ENCODE measurements at places on chromosomes 2 and 18.

DNA sequence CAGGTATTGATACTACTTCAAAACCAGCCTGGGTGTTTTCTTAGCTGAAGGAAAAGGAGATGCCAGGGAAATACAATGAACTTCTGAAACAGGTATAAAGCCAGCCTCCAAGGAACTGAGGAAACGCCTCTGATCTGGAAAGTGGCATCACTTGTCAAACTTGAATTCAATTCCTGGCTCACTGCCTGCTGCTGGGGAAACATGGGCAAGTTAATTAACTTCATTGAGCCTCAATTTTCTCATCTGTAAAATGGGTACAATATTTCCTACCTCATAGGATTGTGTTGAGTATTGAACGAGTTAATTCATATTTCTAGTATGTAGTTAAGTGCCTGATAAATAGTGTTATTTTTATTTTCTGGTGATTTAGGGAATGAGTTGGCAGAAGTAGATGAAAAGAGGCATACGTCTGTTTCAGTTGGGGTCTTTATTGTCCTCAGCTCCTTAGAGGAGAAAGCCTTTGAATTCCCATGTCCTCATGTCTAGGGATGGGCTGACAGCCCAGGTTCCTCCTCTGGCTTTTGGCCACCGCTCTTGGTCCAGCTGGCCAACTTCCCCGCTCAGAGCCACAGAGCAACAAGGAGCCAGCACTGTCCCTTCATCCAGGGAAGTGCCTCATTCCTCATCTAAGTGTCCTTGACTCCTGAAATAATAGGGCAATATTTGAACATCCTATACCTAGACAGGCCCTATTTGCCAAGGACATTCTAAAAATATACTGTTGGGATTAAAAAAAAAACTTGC is 210.5 kb upstream of the GATA6 start:
- no peak for DNase-seq

- peak; percentile 27 for DNase-seq
These were observed 843 bp downstream of the CYS1 start for GRCh38 chr2:10079266-10079869.

DNA sequence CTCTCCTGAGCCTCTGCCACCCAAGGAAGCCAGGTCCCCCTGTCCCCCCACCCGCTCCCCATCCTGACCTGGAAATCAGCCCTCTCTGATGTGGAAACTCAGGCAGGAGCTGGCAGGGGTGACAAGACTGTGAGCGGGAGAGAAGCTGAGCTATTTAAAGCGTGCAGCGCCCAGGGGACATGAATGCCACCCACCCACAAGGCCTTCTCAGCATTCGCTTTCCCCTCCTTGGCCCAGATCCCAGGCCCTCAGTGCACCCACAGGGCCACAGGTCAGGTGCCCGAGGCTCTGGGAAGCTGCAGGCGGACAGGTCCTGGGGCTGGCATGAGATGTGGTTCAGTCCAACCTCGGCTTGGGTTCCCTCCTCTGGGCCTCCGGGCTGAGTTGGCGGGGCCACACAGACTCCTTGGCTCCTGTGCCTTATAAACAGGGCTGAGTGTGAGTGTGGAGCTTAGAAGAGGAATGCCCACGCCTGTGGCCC is 168.3 kb downstream of the SMAD7 start:
- no peak for DNase-seq

DNA sequence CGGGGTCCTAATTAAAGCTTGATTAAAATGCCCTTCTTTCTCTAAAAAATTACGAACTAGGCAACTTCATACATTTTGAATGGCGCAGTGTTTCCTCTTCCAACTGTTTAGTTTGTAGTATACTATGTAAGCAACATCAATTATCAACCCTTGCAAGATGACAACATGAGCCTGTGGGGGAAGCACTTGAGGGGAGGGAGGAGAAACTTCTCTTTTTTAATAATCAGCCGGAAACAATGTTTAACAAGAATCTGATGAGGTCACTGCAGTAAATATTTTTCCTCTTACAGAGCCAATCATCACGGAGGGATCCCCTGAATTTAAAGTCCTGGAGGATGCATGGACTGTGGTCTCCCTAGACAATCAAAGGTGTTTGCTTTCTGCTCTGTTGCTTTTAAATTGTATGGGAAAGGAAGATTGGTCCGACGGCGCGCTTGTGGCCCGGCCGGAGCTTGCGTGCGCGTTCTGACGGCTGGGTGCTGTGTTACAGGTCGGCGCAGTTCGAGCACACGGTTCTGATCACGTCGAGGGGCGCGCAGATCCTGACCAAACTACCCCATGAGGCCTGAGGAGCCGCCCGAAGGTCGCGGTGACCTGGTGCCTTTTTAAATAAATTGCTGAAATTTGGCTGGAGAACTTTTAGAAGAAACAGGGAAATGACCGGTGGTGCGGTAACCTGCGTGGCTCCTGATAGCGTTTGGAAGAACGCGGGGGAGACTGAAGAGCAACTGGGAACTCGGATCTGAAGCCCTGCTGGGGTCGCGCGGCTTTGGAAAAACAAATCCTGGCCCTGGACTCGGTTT is 5.3 kb upstream of the DLX1 start:
- DNase-seq: no peak

DNA sequence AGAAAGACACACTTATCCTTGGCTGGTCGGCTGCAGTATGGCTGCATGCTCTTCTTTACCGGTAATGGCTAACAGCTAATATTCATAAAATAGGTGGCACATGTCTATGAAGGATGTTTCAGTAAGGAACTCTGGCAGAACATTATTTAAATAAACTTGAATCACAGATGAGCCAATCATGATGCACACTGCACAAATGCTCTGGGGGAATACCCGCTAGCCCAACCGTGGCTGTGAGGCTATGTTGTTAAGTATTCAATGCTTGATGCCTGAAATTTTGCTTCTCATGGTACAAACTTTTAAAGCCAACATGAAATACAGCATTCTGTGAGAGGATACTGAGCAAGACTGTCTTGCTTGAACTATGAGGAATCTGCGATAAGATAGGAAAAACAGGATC is 505.8 kb downstream of the ZEB2 start:
- DNase-seq: no peak

DNA sequence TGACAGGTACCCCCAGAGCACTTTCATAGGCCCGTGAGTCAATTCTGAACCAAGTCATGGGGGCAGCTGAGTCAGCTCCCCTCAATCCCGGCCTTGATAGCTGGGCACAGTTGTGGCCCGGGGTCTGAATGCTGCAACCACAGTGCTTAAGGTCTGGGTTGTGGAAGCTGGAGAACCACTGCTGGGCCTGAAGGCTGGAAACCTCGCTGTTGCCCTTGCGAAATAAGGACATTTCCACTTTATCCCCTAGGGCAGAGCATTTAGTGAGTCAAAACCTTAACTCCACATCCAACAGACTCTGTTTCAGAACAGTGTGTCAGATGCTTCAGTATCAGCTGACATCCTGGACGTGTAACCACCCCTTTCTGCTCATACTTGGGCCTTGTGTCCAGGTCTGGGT is 58.6 kb downstream of the SP110 start:
- no peak for DNase-seq

DNA sequence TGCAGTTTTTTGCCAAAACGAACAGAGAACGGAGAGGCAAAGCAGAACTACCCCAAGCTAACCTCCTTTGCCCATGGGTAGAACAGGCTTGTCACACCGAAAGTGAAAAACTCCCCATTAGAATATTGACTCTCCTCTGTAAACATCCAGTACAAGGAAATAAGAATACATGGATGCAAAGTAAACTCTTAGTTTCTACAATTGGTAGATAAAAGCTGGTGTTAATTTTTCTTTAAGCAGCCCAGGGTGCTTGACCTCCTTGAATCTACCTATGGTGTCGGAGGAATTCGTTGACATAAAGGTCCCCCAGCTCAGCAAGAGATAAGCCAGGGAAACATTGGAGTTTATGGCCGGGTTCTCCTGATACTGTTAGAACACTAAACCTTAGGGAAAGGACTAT is 48.4 kb upstream of the DSG1 start:
- DNase-seq: no peak

- no peak for DNase-seq
These were observed 201.8 kb upstream of the FN1 start for GRCh38 chr2:215637651-215638050.

- DNase-seq: no peak
These were observed 299.0 kb upstream of the HS6ST1 start for GRCh38 chr2:128617661-128618060.

GRCh38 chr2:157355618-157356017 is 30.0 kb upstream of the ERMN start:
- no peak for DNase-seq

- DNase-seq: no peak
These were observed 768 bp downstream of the DSC1 start for GRCh38 chr18:31161757-31162418.

DNA sequence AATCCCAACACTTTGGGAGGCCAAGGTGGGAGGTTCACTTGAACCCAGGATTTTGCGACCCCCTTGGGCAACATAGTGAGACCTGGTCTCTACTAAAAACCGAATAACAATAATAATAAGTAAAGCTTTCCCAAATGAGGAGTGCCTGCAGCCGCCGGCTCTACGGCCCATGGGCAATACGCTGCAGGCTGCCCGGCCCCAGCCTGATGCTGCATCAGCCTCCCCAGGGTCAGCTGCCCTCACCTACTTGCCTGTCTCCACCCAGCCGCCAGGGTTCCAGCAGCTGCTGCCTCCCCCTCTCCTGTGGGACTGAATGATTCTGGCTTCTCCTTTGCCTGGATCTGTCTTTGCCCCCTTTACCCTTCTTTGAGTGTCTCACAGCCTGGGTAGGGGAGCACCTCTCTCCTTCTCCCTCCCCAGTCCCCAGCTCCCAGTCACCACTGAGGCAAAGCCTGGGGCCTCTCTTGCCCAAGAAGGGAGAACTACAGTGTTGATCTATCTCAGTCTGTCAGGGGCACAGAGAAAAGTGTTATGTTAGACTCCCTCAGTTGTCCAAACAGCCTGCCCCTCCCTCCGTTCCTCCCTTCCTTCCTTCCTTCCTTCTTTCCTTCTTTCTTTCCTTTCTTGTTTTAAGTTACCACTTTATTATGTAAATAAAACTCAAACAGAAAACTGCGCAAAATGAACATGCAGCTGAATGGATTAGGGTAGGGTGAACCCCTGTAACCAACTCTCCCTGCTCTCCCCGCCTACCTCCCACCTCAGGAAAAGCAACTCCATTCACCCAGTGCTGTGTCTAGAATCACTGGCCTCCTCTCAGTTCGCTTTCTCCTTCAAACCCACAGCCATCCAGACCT is 38.2 kb upstream of the NPAS2 start:
- no peak for DNase-seq

DNA sequence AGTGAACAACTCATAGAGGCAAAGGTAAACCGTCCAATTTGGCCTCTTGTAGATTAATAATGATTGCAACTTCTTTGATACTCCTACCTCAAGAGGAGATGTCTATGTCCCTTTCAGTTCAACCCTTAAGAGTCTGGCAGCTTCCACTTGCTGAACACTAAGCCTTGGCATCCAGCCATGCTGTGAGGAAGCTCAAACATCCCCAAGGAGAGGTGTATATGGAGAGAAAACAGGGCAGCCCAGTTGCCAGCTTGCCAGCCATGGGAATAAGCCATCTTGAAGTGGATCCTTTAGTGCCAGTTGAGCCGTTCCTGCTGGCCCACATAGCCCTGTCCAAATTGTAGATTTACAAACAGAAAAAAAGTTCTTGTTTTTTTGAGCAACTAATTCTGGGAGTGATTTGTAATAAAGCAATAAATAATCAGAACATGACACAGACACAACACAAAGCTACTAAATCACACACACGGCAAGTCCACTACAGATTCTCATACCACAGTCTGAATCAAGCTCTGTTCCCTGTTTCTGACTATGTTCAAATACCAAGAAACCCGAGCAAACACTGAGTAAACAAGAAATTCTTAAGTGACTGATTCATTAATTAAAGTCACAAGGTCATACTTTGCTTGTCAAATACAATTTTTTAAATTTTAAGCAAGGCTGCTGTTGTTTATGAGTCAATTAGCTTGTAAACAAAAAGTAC is 96.1 kb downstream of the PID1 start:
- DNase-seq: no peak

DNA sequence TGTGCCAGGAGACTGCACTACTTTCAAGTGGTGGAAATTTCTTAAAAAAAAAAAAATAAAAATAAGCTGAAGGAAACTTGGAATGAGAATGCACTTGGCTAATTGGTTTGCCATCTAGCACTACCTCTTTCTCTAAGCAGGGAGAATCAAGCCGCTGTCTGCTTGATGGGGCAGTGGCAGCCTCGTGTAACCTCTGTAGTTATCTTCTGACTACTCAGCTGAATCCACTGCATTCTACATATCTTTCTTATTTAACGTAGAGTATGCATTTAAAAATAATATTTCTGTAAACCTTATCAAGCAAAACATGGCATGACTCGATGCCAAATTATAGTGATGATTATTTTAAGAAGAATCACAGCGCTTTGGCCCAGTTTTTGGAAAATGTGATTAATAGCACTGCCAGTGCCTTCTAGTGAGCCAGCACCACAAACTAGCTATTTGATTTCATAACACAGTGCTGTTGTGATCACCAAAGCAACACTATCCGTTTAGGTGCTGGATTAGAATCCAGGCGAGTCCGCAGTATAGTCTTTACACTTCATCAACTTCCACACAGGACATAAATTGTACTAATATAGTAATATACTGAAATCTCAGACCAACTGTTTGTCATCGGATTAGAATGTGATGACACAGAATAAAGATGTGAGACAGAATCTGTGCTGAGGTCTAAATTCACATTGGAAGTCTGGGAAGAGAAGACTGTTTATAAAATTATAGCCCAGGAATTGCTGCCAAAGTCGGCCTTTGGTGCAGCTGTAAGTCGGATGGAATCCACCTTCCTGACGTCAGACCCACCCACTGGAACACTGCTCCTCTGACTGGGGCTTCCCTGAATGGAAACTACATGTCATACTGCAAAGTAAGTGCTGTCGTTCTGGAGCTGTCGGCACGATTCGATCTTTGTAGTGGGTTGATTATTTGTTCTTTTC is 136.5 kb upstream of the ETAA1 start:
- DNase-seq: no peak

DNA sequence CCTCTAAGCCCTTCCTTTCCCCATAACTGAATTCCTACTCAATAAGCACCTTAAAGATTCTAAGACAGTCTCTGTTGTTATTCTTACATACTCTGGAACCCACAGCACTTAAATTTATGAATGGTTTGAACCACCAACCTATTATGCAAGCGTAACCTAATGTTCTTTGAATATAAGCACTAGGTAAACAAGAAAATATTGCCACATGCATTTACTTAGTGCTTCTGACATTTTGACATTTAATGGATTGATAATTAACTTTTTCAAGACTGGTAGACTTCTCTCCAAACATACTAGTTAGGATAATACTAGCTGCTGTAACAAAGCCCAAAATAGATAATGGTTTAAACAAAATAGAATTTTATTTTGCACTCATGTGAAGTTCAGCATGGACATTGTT is 164.8 kb downstream of the ARHGAP15 start:
- no peak for DNase-seq

- no peak for DNase-seq
These were observed 313.8 kb downstream of the RIT2 start for GRCh38 chr18:42801706-42802105.

DNA sequence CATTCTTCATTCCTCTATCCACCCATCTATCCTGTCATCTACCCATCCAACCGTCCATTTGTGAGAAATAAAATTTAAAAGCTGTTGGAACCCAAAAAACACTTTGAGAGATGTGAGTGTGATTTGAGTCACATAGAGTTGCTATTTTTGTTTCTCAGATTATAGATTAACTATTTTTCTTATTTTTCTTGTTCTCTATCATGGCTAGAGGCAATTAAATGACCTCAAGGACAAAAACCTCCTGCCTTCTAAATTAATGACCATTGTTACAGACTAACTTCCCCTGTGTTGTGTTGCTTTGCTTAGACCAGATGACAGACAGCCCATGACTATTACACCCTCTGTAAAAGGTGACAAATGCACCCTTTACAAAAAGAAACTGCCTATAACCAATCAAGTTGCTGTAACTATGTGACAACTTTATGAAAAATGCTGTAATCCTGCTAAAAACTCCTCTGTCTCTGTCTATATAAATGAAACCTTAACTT is 207.9 kb upstream of the CXCR4 start:
- DNase-seq: no peak
